Right ventricle myocardium superior (tissue), 1 donor: ENCODE measurements at places on chromosomes 1 and 21. TPM values are rescaled to one million over a fixed set of nuclear protein-coding genes. Genes with fewer than 3 reads are reported as not detected.

DNA sequence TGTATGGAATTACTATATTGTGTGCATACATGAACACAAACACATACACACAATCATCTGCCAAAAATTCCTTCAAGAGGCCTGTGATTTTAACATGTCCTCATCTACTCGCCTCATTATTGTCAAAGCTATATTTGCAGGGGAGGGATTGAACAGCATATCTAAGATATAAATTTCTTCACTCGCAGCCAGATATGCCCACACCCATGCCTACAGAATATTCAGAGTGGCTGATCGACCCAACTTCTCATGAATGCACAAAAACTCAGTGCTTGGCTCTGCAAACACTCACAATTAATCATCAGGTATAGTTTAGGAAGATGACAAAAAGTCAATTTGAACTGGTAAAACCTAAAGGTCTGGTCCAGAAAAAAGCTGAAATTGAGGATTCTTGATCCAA lies 25.1 kb upstream of the CCN1 start:
- no peak for DNase-seq

Gene HUNK
- 0.19 TPM for total RNA-seq

DNA sequence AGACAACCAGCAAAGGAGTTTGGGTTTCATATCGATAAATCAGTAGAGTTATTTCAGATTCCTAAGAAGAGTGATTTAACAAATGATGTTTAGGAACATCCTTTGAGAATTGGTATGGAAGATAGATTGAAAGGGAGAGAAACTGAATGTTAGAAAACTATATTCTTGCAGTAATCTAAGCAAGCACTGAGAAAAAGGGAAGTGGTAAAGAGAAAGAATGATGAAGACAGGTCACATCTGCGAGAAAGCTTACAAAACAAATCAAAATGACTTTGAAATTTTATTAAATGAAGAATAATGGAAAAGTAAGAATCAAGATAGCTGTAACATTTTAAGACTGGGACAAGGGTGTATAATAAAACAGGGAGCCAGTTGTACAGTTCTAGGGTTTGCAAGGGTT lies 177.0 kb downstream of the HS2ST1 start:
- DNase-seq: no peak

GRCh38 chr1:47436979-47437446 lies 831 bp upstream of the FOXD2 start:
- DNase-seq: peak; percentile 58

GRCh38 chr1:91940496-91940895 lies 8.7 kb upstream of the BRDT start:
- DNase-seq: no peak

DNA sequence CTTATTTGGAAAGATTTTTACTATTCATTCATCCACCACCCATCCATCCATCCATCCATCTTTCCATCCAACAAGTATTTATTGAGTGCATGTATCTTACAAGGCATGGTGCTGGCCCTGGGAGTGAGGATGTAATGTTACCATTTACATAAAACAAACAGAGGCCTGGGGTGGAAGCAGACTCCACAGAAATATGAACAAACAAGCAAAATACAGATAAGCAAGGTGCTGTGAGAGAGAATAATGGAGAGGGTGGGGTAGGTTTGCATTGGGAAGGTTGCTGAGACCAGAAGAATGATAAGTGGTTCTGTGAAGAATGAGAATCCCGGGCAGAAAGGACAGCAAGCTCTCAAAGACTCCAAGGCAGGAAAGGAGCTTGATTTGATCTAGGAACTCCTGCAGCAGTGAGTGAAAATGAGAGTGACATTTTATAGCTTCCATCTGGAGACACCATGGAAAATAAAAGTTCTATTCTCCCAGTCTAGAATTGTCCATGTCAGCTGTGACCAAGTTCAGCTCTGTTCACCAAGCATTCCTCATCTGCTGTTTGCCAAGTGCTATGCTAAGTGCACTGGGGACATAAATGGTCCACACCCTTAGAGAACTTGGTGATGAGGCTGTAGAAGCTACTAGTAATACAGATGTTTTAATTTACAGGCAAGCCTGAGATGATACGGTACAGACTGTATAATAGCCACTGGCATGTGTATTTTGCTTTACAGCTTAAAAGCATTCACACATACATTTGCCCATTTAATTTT lies 75.3 kb downstream of the PEX14 start:
- no peak for DNase-seq

DNA sequence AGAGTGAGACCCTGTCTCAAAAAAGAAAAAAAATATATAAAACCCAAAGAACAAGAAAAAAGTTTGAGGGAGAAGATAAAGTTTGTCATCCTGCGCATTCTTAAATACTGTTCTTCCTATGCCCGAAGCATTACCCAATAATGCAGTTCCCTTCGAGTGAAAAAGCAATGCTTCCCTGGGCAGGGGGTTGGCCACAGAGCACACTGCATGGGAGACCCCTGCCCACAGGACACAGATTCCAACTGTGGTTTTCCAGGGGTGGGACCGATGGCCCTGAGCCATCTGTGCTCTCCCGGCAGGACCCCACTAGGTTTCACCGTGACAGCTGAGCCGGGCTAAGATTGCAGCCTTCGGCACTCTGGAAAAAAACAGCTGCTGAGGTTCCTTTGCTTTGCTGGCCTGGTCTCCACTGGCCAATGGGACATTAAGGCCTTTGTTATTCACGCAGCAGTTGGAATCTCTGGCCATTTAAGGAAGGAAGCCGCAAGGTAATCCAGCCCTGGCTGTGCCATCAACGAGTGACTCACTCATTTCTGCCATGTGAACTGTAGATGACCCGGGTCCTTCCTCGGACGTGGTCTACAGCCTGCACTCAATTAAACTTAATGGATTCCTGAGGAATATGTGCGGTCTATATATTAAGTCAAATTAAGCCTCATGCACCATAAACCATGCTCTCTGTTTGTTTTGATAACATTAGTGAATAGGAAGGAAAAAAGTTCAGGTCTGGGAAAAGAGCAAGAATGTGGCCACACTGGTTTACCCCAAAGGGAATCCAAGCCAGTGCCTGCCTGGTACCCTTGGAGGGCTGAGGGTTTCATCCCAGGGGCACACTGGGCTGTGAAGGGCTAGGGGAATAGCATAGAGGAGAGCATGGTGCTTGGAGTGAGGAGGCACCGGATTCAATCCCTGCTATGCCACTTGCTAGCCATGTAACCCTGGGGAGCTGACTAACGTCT lies 163.2 kb downstream of the ZBTB18 start:
- peak; percentile 58 for DNase-seq
